WTC11 (cell line): ENCODE measurements at places on chromosomes 7 and 10. TPM values are rescaled to one million over a fixed set of nuclear protein-coding genes. Genes with fewer than 3 reads are reported as not detected.
A peak's percentile ranks its signal among the peaks of the same experiment; 100 is the strongest.

The CHCHD1 gene
- 45.9 to 47.9 TPM (median 45.9 TPM) in 3 replicates for total RNA-seq

The MMD2 gene
- total RNA-seq: 0.09 TPM in 1 of 3 replicates, not detected in the others

The FKBP6 gene
- total RNA-seq: 0.09 to 0.11 TPM in 2 of 3 replicates, not detected in the other

The TAS2R41 gene
- 0.31 to 0.44 TPM in 2 of 3 replicates, not detected in the other for total RNA-seq

The C7orf25 gene
- 4.7 to 5.5 TPM (median 5.5 TPM) in 3 replicates for total RNA-seq

The IL15RA gene
- total RNA-seq: 1.9 to 2.2 TPM (median 2.0 TPM) in 3 replicates

The PHYHIPL gene
- total RNA-seq: 0.13 to 0.25 TPM (median 0.21 TPM) in 3 replicates

DNA sequence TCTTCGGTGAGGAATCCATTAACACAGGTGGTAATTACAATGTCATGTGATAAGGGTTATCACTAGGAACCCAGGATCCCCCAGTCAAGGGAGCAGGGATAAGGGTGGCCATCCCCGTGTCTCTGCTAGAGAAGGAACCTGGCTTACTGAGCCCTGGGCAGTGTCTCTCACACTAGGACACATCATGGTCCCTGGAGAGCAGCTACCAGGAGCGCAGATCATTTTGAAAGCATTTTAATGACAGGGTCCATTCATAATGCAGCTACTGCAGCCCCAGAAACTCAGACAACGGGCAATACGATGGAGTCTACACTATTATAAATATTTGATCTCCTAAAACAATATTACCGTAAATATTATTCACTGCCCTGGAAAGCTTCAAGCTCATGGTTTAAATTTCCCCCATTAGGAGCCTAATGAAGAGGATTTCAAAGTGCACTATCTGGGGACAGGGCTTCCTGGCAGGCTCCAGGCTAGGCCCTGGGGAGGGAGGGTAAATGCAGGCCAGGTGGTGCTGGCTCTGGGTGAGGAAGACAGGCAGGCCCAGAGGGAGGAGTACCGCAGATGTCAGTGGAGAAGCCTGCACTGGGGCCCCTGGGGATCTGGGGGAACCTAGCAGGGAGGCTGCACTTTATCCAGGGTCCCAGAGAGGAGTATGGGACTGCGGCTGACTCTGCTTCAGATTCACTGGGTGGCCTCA is 52.6 kb upstream of the LOXL4 start:
- H3K36me3 ChIP-seq: no peaks in the 10 kb centered on the region
- H3K27ac ChIP-seq: no peak overlapping the region
- DNase-seq: no peak
- H3K27me3 ChIP-seq: no peaks in the 10 kb centered on the region; the same call in 1 of the 2 replicates
- no peak overlapping the region for H3K4me3 ChIP-seq

DNA sequence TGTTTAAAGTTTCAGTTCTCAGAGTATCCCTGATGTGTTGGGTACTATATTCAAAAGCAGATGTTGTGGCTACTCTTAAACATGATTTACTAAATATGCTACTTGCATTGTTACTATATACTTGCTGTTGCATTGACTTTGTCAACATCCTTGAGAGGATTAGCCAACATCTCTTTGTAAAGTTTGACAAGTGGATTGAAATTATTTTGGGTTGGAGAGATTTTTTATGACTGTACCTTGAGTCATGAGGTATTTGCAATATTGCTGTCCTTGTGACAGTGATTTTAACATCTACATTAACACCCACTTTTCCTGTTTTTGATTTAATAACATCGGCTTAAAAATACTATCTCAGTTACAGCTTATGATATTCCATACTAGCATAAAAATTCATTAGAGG is 31.9 kb downstream of the MRC1 start:
- H3K36me3 ChIP-seq: no peaks in the 10 kb centered on the region
- H3K27me3 ChIP-seq: no peaks in the 10 kb centered on the region
- H3K4me1 ChIP-seq: peaks cover 10% of the 10 kb centered on the region
- DNase-seq: no peak

GRCh38 chr7:128909625-128910568 is 612 bp downstream of the KCP start:
- H3K4me1 ChIP-seq: peaks cover 28% of the 10 kb centered on the region
- H3K27ac ChIP-seq: no peak overlapping the region
- H3K4me3 ChIP-seq: peak overlapping the region; percentile 72
- peaks cover 64% of the 10 kb centered on the region for H3K27me3 ChIP-seq
- no peaks in the 10 kb centered on the region for H3K36me3 ChIP-seq
- peak; percentile 52 for DNase-seq

- H3K27me3 ChIP-seq: no peaks in the 10 kb centered on the region
- H3K4me1 ChIP-seq: peaks cover 40% of the 10 kb centered on the region
- H3K27ac ChIP-seq: no peak overlapping the region
- H3K4me3 ChIP-seq: no peak overlapping the region
- no peak for DNase-seq
These were observed 53.7 kb downstream of the HIBADH start for GRCh38 chr7:27608776-27609495.

DNA sequence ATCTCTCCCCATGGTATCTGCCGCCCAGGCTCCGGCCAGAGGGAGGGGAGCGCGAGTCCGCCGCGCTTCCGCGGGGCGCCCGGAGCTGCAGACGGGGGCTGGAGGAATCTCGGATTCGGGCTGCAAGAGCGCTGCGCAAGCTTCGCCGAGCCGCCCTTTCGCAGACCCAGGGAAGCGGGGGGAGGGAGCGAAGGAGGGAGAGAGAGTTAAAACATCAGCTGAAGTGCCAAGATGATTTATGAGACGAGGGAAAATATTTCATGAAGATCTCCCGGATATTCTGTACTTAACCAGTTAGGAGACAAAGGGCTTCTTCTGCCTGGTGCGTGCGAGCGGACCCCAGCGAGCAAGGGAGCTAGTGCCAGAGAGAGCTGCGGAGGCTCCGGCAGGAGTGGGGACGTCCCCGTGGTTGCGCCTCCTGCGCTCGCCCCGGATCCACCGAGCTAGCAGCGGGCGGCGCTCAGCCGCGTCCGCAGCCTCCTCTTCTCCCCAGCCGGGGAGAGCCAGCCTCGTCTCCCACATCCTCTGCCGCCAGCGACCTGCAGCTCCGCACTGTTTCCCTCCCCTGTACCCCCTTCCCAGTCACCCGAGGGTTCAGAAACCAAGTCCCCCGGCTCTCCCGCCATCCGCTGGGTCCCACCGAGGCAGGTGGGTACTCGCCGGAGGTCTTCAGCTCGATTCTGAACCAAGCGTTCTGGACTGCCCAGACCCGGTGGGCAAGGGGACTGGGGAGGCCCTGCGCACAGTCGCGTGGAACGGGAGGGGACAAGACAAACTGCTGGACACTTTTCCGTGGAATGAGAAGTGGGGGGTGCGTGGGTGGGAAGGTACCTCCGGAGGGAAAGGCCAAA is 1.0 kb upstream of the PAX2 start:
- H3K27ac ChIP-seq: no peak overlapping the region
- peak overlapping the region; percentile 52 for H3K4me3 ChIP-seq
- DNase-seq: no peak

DNA sequence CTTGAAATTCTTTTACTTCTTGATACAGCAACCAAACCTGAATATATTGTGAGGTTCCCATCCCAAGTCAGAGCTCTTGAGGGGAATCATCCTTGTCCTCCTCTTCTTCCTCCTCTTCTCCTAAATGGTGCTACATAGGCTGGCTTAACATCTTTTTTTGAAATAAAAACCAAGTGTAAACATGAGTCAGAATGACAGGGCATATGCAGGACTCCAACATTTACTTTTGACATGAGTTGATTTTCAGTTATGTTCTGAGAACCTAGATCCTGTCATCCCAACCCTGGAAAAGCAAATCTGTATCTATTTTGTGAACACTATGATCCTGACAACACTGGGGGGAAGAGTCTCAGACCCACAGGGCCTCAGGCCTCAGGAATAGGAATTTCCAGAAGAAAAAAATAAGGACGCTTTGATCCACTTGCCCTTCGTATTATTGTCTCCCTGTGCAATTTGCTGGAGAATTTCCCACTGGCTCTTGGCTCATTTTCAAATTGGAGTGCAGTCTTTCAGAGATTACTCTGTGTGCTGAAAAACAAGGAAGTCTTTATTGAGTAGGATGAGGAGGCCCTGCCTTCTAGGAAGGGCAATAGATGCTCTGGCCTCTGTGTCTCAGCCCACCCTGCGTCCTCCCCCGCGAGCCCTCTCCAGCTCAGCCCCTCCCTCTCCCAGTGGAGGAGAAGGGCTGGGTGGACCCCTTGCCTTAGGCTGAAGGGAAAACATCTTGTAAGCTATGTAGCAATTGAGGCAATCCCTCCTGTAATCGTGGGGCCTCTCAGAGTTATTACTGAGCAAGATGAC is 121.6 kb downstream of the CREB5 start:
- no peak for DNase-seq
- H3K27me3 ChIP-seq: no peaks in the 10 kb centered on the region
- H3K36me3 ChIP-seq: peaks cover 4% of the 10 kb centered on the region
- H3K27ac ChIP-seq: no peak overlapping the region
- H3K4me3 ChIP-seq: no peak overlapping the region
- peaks cover 25% of the 10 kb centered on the region for H3K4me1 ChIP-seq

DNA sequence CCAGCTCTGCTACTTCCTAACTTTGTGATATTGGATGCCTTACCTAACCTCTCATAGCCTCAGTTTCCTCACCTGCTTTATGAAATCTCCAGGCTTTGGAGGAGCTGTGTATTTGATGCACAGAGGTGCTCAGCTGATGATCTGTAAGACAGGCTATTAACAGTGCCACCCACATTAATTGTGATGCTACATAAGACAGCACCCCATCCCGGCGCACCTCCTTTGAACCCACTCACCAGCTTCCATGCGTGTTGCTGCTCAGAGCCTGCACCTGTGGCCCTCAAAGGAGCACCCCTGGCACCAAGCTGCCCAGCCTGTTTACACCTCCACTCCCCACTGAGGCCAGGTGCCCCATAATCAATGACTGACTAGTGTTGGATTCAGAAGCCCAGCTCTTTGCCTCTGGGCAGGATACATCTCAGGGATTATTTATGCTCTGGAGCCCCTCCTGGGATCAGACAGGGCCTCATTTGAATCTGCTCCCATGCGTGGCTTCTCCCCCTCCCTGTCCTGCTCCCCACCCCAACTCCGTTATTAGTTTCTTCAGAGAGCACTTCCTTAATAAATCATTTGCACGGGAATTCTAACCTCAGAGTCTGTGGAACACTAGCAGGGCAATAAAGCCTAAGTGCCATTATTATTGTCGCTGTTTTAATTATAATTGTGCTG is 87.7 kb downstream of the GFRA1 start:
- H3K4me1 ChIP-seq: peaks cover 7% of the 10 kb centered on the region
- H3K27ac ChIP-seq: no peak overlapping the region
- H3K36me3 ChIP-seq: no peaks in the 10 kb centered on the region
- no peaks in the 10 kb centered on the region; the same call in 1 of the 2 replicates for H3K27me3 ChIP-seq

DNA sequence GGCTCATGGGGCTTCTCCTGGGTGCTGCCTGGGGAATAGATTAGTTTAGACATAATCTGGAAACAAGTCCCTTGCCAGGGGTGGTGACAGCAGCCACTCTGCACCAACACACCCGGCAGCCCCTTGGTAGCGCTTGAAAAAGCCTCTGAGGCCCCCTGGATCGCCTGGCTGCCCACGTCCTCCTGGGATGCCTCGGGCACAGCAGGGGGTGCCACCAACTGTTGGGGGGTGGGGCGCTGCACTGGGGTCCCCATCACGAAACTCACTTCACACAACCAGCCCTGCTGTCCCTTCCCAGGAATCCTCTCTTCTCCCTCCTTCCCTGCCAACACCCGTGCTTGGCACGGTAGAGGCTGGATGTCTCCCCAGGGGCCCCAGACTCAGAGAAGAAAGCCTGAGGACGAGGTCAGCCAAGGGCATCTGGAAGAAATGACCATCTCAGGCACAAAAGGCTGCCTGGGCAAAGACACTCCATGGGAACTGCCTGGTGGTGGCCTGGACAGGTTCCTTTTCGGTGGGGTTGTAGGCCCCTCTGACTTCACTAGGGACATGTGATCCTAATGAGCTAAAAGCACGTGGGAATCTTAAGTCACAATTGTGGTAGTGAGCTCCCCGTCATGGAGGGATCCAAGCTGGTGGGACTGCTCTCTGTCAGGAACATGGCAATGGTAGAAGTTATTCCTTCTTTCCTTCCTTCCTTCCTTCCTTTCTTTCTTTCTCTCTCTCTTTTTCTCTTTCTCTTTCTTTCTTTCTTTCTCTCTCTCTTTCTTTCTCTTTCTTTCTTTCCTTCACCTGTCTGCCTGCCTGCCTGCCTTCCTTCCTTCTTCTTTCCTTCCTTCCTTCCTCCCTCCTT is 11.3 kb downstream of the TMEM270 start:
- H3K4me1 ChIP-seq: peaks cover 15% of the 10 kb centered on the region
- no peak overlapping the region for H3K4me3 ChIP-seq
- no peaks in the 10 kb centered on the region for H3K27me3 ChIP-seq

GRCh38 chr10:49781247-49781646 is 19.1 kb upstream of the OGDHL start:
- H3K36me3 ChIP-seq: no peaks in the 10 kb centered on the region
- no peak overlapping the region for H3K27ac ChIP-seq
- peaks cover 13% of the 10 kb centered on the region for H3K4me1 ChIP-seq
- H3K27me3 ChIP-seq: no peaks in the 10 kb centered on the region; the same call in 1 of the 2 replicates
- H3K4me3 ChIP-seq: no peak overlapping the region

- H3K36me3 ChIP-seq: no peaks in the 10 kb centered on the region
- no peak overlapping the region for H3K4me3 ChIP-seq
- DNase-seq: no peak
- peaks cover 9% of the 10 kb centered on the region for H3K4me1 ChIP-seq
- no peaks in the 10 kb centered on the region for H3K27me3 ChIP-seq
These were observed 554.3 kb upstream of the MGMT start for GRCh38 chr10:128912568-128913311.

- DNase-seq: no peak
- H3K4me1 ChIP-seq: no peaks in the 10 kb centered on the region
- H3K27me3 ChIP-seq: peaks cover 5% of the 10 kb centered on the region; the same call in 1 of the 2 replicates
- no peak overlapping the region for H3K4me3 ChIP-seq
These were observed 196.2 kb downstream of the TCERG1L start for GRCh38 chr10:131115321-131115720.

GRCh38 chr7:90858546-90858945 is 262.4 kb downstream of the CDK14 start:
- DNase-seq: no peak
- H3K27ac ChIP-seq: no peak overlapping the region
- no peaks in the 10 kb centered on the region for H3K27me3 ChIP-seq

DNA sequence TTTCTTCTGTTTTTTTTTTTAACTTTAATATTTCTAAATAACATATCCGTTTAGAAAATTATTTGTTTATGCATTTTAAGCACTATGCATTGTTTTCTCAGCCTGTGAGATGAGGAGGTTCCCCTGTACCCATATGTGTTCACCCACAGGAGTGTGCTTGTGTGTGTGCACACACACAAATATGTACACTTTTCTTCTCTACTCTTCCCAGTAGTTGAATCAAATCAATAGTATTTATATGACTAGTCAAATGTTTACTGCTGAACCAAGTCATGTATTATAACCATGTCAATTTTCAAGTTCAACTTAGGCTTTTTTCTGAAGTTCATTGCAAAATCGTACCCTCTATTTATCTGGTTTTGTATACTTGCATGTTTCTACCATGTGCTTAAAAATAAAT is 37.3 kb downstream of the HDAC9 start:
- peaks cover 14% of the 10 kb centered on the region for H3K4me1 ChIP-seq
- H3K36me3 ChIP-seq: no peaks in the 10 kb centered on the region
- no peak overlapping the region for H3K4me3 ChIP-seq
- DNase-seq: no peak
